ENCODE measurements at places on chromosomes 3 and 15. TPM values are rescaled to one million over a fixed set of nuclear protein-coding genes. Genes with fewer than 3 reads are reported as not detected.

The SLC12A1 gene
- 0.42 TPM for total RNA-seq

The STARD5 gene
- 7.0 TPM for total RNA-seq

The MYO5C gene
- total RNA-seq = 7.8 TPM

The SPSB4 gene
- 2.0 TPM for total RNA-seq

The SLC25A36 gene
- 68.7 TPM for total RNA-seq

The ANXA2 gene
- total RNA-seq = 699 TPM

The SEMA3G gene
- 23.8 TPM for total RNA-seq

The SAXO2 gene
- total RNA-seq = 5.1 TPM

The SELENOT gene
- 93.0 TPM for total RNA-seq

The OXTR gene
- total RNA-seq = 2.3 TPM

The ITPKA gene
- total RNA-seq = 0.33 TPM

The MAP6D1 gene
- total RNA-seq = 1.7 TPM

The FBXO40 gene
- 0.13 TPM for total RNA-seq

The CACNA2D3 gene
- total RNA-seq = 1.2 TPM

The NMNAT3 gene
- total RNA-seq = 5.2 TPM

The GABRR3 gene
- total RNA-seq = not detected

The MKRN3 gene
- not detected for total RNA-seq

The EPHA3 gene
- total RNA-seq = 19.3 TPM

The LIPH gene
- total RNA-seq = 0.62 TPM

All from aorta (tissue), 5 donors.